Epithelial cell of proximal tubule (primary cell): ENCODE measurements at places on chromosomes 2 and 18. TPM values are rescaled to one million over a fixed set of nuclear protein-coding genes. Genes with fewer than 3 reads are reported as not detected.

NRBP1 gene
- 60.2 and 77.1 TPM in 2 replicates for total RNA-seq

MTA3 gene
- total RNA-seq, result 17.8 and 20.6 TPM in 2 replicates

INO80B gene
- 5.3 and 7.0 TPM in 2 replicates for total RNA-seq

CCDC68 gene
- 2.7 TPM in 2 replicates for total RNA-seq

UGT1A9 gene
- not detected in 2 replicates for total RNA-seq

DNA sequence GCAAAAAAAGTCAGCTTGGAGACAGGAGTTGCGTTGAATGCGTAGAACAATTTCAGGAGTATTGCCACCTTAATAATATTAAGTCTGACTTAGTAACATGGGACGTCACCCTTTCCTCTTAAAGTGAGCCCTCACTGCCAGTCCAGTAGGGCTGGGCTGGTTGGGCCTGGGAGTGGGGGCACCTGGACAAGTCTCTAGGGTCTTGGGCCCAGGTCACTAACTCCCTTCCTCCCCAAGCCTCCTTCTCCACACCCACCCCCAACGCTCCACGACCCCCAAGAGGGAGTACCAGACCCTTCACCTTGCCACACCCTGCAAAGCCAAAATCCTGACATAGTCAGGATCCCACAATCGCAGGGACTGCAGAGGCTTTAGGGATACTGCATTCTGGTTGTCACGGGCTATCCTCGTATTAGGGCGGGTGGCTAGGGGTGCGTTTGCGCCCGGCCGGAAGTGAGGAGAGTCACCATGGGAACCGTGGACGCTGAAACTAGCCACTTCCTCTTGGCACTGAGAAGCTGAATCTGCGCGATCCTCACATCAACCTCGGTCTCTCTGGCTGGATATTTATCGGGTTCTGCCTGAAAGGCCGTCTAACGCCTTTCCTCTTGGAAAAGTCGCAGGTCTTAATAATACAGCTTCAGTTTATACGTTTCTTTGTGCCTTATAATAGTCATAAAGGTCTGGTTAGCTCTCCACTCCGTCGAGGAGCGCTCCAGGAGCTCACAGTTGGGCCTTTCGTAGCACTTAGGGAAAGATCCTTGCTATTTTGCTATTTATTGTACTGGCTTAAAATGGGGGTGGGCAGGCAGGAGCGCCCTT lies 10.3 kb upstream of the CXXC1 start:
- DNase-seq, result peak; percentile 13

DNA sequence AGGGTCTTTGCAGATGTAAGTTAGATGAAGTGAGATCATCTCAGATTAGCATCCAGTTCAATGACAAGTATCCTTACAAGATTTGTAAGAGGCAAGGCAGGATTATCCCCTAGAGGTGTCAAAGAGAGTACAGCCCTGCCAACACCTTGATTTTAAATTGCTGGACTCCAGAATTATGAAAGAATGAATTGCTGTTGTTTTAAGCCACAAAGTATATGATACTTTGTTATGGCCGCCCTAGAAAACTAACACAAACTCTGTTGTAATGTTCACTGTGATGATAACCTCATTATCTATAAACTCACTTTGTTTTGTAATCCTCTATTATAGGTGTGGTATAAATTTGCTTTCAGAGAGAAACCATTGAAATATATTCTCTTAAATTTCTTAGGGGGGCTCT lies 249.0 kb upstream of the SPOPL start:
- no peak for DNase-seq

GRCh38 chr18:62744076-62744968 lies 29.0 kb downstream of the PHLPP1 start:
- DNase-seq, result no peak

GRCh38 chr2:147945660-147946059 lies 74.9 kb downstream of the ORC4 start:
- no peak for DNase-seq

DNA sequence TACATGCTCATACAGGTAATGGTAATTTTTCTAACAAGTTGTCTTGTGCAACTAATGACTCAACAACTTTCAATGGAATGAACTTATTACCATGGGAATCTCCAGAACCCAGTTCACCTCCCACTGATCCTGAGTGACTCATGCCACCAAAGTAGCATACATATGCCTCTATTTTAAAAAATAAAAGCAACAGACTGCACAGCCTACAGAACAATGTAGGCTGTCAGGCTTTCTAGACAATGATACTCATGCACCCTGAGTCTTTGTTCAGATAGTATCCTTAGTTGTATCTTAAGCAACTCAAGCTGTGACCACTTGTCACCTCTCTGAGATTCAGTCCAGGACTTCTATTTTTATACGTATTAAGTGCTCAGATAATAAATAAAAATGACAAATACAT lies 531.0 kb upstream of the SETBP1 start:
- peak; percentile 89 for DNase-seq

- DNase-seq, result no peak
These were observed 265.5 kb downstream of the CYRIA start for GRCh38 chr2:16400127-16400623.

DNA sequence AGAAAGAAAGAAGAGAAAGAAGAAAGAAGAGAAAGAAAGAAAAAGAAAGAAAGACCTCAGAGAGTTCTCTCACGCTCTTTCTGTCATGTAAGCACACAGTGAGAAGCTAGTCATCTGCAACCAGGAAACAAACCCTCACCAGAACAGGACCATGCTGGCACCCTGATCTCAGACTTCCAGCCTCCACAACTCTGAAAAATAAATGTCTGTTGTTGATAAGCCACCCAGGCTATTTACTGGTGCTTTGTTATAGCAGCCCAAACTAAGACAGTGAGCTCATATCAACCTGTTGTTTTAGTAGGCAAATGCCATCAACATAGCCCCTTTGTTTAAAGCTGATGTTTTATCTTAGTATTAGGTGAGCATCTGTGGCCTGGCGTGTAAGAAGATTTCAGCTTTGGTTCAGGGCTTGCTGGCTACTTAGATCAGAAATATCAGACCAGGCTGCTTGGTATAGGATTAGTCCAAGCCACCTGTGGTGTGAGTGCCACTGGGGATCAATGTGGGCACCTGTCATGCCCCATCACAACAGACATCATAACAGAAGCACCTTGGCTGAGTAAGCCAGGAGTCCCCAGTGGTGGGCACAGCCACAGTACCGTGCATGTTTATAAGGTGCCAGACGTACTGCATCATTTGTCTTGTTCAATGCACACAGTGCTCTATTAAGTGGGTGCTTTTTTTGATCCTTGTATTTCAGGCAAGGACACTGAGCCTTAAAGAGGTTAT lies 94.4 kb downstream of the LBH start:
- DNase-seq, result no peak

DNA sequence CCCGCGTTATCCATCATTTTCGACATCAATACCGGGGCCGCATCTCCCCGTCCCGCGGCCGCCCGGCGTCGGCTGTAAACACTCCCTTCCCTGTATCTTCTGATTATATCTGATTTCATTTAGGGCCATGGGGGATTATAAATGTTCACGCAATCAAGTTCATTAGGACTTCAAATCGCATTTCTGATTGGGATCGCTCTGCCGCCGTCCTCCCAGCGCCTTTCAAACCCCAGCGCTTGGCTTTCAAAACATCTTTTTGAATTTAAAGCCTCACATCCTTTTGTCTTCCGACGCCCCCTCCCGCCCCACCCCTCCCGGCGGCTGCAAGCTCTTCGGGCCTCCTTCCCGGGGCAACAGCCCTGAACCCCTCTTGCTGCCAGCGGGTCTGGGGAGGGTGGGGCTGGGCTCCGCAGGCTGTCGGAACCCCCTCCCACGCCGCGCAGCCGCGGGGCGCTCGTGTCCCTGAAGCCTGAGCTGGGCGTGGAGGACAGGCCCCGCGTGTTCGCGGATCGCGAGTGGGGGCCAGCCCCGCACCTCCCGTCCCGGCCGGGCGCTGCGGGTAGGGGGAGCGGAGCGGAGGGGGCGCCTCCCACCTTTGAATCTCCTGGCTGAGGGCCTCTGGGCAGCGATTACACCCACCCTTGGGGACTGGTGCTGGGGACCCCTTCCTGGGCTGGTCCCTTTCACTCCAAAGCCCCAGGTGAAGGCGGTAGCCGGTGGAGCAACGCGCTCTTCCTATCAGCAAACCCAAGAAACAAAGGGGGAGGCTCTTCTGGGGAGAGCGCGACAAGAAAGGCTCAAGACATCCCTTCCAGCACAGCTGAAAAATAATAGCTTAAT lies 11.3 kb upstream of the GBX2 start:
- DNase-seq, result no peak

DNA sequence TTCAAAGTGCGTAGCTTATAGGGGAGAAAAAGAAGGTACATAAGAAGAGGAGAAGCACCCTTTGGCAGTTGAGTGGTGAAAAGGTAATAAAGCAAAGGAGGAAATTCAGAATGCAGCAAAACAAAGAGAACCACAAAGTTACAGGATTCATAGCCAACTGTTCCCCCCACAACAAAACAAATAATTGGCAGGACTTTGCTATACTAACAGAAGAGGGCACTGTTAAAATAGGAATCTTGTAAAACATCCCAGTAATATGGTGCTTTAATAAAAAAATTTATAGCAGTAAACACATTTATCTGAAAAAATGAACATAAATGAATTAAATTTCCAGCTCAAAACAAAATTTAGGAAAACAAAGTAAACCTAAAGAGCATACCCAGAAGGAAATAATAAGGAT lies 42.3 kb downstream of the R3HDM1 start:
- no peak for DNase-seq

- DNase-seq, result no peak
These were observed 15.6 kb downstream of the CNOT9 start for GRCh38 chr2:218583983-218584850.

GRCh38 chr2:69177785-69178636 lies 165.0 kb downstream of the ANTXR1 start:
- no peak for DNase-seq

DNA sequence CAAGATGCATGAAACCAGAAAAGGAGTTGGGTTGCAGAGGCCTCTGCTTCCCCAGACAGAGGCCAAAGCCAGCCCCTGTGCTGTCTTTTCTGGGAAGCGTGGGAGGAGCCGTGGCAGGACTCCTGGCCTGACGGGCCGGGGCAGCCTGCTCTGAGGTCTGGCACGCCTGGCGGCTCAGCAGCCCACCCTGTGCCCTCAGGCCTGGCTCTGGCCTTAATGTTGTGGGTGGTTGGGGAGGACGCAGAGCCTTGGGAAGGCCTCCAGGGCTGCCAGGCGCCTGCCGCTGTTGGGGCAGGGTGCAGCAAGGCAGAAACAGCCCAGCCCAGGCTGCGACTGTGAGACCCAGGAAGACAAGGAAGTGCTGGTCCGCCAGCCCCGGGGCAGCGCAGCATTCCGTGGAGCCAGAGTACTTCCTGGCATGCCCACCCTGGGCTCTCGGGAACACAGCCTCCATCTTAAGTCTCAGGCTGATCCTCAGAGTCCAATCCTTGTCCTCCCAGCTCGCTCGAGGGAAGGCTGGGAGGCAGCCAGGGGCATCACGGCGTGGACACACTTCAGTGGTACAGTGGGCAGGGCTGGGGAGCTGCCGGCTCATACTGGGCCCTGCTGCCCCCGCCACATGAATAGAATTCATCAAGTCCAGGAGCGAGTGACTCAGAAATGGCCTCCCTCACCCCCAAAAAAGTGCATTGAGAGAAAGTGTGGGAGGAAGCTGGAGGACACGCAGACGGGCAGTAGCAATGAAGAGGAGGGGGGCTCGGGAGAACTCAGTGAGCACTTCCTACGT lies 72.6 kb downstream of the EMX1 start:
- DNase-seq, result no peak

GRCh38 chr2:149488706-149489440 lies 98.7 kb downstream of the MMADHC start:
- DNase-seq, result no peak

GRCh38 chr18:49901862-49902340 lies 88.6 kb upstream of the ACAA2 start:
- no peak for DNase-seq

- DNase-seq, result no peak
These were observed 193.5 kb upstream of the EPC2 start for GRCh38 chr2:148451046-148451445.

DNA sequence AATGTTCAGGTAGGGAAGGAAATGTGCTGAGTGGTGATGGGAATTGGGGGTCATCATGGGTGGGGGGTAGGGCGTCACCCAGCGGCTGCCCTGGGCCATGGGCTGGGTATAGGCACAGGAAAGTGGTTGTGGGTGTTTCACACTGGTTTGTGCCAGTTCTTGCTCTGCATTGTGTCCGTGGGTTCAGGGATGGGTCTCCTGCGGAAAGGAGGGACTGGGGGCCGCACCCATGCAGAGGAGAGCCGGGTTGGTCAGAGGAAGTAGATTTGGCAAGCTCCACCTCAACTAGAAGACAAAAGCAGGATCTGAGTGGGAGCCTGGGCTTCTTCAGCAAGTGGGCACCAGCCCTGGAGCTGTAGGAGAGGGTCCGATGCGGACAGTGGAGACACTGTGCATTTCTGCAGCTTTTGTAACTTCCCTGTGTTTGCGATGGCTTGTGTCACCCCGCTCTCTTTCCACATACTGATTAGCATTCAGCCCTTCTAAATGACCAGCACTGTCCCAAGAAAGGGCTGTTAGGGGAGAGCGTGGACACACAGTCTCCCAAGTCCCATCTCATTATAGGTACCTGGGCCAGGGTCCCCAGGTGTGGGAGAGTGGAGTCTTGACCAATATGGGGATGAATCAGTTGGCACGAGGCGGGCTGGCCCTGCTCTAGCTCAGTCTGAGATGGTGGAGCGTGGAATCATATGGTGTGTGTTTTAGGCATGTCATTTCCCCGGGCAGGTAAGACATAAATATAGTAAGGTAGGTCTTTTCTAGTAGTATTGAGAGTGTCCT lies 67.2 kb downstream of the LRRFIP1 start:
- DNase-seq, result no peak

- DNase-seq, result no peak
These were observed 28.8 kb downstream of the SP140 start for GRCh38 chr2:230254152-230254881.

DNA sequence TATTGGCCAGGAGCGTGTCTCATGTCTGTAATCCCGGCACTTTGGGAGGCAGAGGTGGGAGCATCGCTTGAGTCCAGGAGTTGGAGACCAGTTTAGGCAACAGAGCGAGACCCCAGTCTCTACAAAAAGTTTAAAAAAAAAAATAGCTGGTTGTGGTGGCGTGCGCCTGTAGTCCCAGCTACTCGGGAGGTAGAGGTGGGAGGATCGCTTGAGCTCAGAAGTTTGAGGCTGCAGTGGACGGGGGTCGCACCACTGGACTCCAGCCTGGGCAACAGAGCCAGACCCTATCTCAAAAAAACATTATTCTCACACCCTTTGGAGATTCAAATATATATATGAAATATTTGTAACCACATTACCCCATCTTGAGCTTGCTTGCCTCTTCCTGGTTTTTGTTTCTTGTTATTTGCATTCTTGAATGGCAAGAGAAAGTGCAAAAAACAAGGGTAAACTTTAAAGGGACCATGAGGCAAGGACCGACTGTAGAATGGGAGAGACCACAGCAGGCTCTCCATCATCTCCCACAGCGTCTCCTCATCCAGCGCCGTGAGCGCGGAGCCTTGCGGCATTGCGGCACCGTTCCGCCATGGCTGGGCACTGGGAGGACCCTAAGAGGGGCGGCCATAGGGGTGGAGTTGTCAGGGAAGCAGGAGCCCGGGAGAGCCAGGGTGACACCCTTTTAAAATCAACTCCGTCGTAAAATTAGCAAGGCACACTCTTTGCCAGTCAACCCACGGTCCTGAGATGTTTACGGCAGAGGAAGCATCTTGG lies 1.4 kb downstream of the ELP2 start:
- DNase-seq, result no peak
